ENCODE measurements at places on chromosomes 11 and 22. TPM values are rescaled to one million over a fixed set of nuclear protein-coding genes. Genes with fewer than 3 reads are reported as not detected.

DNA sequence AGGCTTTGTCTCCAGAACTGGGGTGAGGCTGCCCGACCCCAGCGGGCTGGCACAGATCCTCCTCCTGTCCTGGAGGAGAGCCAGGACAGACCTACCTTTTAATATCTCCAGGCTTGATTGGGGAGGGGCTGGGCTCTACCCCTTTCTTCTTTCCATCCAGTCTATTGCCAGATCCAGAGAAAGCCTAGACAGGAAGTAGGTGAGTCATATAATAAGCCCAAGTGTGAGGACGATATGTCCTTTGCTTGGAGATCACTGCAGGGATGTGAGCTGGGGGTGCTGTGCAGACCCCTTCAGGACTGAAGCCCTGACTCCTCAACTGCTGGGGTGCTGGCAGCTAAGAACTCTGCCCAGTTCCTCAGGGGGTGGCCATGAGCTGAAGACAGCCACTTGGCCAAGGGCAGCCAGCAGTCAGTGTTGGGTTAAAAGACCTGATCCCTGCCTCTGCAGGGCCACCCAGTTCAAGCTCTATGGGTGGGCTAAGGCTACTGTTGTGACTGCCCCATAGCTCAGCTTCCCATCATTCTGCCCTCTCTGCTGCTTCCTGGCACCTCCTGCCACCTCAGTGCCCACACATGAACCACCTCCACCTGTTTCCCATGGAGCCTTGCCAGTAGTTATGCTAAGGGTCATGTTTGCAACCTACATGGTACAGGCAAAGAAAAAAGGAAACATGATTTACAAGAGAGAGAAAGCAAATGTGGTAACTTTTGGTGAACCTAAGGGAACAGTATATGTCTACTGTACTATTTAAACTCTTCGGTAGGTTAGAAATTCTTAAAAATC, 8.3 kb upstream of the C22orf39 start:
- H3K4me3 ChIP-seq, result no peak overlapping the region
- H3K36me3 ChIP-seq, result peaks cover 77% of the 10 kb centered on the region
- DNase-seq, result no peak
- no peak overlapping the region for H3K27ac ChIP-seq
- no peaks in the 10 kb centered on the region for H3K27me3 ChIP-seq
- no peaks in the 10 kb centered on the region for H3K4me1 ChIP-seq

DNA sequence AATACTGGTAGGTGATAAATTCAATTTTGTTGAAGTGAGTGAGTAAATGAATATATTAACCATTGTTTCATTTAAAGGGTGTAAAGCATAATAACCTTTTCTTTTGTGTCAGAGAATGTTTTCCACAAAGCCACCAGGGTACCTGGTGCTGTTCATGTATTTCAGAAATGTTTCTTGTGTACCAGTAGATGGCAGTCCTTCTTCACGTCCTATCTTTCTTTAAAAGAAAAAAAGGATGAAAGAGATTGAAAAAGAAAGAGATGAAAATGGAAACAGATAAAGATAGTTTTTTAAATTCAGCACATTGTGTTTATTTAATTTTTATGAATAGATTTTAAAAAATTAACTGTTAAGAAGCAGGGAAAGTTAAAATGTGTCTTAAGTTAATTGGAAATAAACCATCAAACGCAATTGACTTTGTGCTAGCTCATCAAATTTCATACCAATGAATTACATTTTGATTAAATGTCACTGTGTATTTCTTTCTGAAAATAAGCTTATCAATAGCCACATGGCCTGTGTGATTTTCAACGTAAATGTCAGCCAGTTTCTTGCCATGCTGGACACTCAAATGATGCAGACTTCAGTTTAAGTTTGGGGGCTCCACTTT, 65.5 kb upstream of the CHORDC1 start:
- H3K27ac ChIP-seq, result no peak overlapping the region
- no peaks in the 10 kb centered on the region for H3K4me1 ChIP-seq
- H3K4me3 ChIP-seq, result no peak overlapping the region
- H3K27me3 ChIP-seq, result no peaks in the 10 kb centered on the region
- no peaks in the 10 kb centered on the region for H3K36me3 ChIP-seq
- DNase-seq, result no peak

DNA sequence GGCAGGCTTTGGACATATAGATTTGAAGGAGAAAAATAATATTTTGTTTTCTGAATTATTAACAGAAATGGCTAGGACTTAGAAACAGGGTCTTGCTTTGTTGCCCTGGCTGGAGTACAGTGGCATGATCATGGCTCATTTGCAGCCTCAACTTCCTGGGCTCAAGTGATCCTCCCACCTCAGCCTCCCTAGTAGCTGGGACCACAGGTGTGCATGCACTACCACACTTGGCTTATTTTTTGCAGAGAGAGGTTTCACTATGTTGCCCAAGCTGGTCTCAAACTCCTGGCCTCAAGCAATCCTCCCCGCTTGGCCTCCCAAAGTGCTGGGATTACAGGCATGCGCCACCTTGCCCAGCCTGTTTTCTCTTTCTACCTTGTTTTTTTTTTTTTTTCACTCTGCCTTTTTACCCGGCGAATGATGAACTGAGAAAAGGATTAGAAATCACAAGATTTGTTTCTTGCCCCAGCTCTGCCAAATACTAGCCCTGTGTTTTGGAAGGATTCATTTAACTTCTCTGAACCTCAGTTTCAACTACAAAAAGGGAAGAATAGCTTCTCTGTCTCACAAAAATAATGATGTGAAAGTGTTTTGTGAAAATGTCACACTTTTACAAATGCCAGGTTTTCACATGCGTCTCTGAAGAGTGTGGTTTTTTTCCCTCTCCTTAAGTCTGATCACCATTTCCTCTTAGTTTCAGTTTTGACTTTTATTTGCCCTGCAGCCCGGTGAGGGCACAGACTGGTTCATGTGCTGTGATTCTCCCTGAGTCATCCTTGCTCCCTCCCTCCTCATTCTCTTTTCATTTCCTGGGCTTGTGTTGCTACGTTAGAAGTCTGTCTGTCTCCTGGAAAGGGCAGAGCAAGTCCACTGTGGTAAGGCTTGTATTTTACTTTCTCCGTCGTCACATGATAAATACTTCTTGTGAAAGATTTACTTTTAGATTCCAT, 67.7 kb downstream of the BCL2L13 start:
- no peaks in the 10 kb centered on the region for H3K4me1 ChIP-seq
- H3K4me3 ChIP-seq, result peak overlapping the region; percentile 42
- peak overlapping the region; percentile 65 for H3K27ac ChIP-seq

- H3K36me3 ChIP-seq, result no peaks in the 10 kb centered on the region
- no peak for DNase-seq
- H3K4me1 ChIP-seq, result peaks cover 11% of the 10 kb centered on the region
- peak overlapping the region; percentile 20 for H3K27ac ChIP-seq
- H3K27me3 ChIP-seq, result no peaks in the 10 kb centered on the region
These were observed 851 bp upstream of the GRAMD4 start for GRCh38 chr22:46619240-46619829.

- H3K36me3 ChIP-seq, result no peaks in the 10 kb centered on the region
- no peaks in the 10 kb centered on the region for H3K27me3 ChIP-seq
- no peak overlapping the region for H3K4me3 ChIP-seq
- DNase-seq, result no peak
- no peaks in the 10 kb centered on the region for H3K4me1 ChIP-seq
These were observed 80.9 kb upstream of the CD44 start for GRCh38 chr11:35057926-35058668.

- H3K36me3 ChIP-seq, result no peaks in the 10 kb centered on the region
- H3K27ac ChIP-seq, result no peak overlapping the region
- H3K4me1 ChIP-seq, result no peaks in the 10 kb centered on the region
- DNase-seq, result no peak
- H3K27me3 ChIP-seq, result no peaks in the 10 kb centered on the region
- no peak overlapping the region for H3K4me3 ChIP-seq
These were observed 83.7 kb upstream of the SEPTIN5 start for GRCh38 chr22:19630614-19631013.

GRCh38 chr11:47243454-47243853, 5.2 kb downstream of the ACP2 start:
- no peak for DNase-seq
- no peaks in the 10 kb centered on the region for H3K4me1 ChIP-seq
- peaks cover 62% of the 10 kb centered on the region for H3K36me3 ChIP-seq

DNA sequence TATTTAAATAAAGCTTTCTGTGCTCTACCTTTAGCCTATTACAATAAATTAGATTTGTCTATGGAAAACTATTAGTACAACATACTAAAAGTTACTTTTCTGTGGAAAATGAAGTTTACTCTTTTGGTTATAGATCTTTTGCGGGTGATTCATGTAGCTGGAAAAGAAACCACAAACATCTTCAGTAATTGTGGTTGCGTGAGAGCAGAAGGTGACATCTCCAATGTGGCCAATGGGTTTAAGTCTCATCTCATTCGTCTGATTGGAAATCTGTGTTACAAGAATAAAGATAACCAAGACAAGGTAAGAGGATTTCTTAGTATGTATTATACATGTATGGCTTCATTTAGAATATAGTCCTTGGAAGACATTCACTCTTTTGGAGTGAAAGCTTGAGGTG, 68.6 kb downstream of the ATXN10 start:
- H3K36me3 ChIP-seq, result peaks cover 21% of the 10 kb centered on the region
- H3K4me1 ChIP-seq, result peaks cover 3% of the 10 kb centered on the region
- no peak overlapping the region for H3K27ac ChIP-seq
- no peak overlapping the region for H3K4me3 ChIP-seq
- no peak for DNase-seq

GRCh38 chr11:45799562-45799961, 5.4 kb upstream of the SLC35C1 start:
- H3K36me3 ChIP-seq, result no peaks in the 10 kb centered on the region
- peak; percentile 18 for DNase-seq
- no peaks in the 10 kb centered on the region for H3K27me3 ChIP-seq
- H3K27ac ChIP-seq, result no peak overlapping the region
- no peak overlapping the region for H3K4me3 ChIP-seq
- no peaks in the 10 kb centered on the region for H3K4me1 ChIP-seq

DNA sequence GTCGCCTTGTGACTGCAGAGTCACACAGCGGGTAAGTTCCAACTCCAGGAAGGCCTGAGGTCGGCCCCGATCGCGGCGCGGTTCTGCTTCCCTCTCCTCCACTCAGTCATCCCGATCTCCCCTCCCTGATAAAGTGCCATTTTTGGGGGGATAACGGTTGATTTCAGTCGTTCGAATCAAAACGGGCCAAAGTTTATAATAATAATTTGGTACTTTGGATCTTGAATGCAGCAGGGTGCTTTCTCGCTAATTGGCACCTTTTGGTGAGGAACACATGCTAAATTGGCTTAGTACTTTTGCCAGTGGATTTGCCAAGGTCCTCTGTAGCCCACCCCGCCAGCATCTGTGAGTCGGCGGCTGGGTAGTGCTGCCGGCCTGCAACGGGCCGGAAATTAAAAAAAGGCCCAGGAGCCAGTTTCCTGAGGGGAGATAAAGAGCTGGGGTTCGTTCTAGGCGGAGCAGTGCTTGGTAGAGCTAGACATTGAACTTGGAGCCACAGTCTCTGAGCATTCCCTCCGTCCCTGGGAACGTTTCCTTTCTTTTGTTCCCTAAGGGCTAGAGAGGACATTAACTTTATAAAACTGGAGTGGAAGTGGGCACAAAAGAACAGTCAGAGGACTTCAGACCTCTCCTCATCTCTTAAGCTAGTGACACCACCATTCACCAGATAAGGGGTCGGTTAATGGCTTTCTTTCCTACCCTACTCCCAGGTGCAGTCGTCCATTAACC, 997 bp downstream of the UBE2L3 start:
- H3K4me1 ChIP-seq, result peaks cover 4% of the 10 kb centered on the region
- no peak for DNase-seq
- peak overlapping the region; percentile 91 for H3K27ac ChIP-seq
- peak overlapping the region; percentile 79 for H3K4me3 ChIP-seq
- no peaks in the 10 kb centered on the region for H3K36me3 ChIP-seq
- H3K27me3 ChIP-seq, result no peaks in the 10 kb centered on the region

DNA sequence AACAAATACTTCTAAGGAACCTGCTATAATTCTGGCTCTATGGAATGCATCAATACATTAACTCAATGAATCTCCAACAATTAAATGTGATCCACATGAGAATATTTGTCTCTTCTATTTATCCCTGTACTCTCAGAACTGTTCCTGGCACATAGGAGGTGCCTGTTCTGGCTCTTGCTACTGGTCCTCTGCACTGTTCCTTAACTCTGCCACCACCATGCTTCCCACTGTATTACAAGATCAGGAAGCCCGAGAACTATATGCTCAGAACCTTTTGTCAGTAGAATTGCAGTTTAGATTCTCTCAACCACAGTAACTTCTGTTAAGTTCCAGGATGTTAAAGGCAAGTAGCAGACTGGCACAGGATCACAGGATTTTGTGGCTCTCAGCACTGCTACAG, 376.3 kb upstream of the CCDC90B start:
- H3K36me3 ChIP-seq, result no peaks in the 10 kb centered on the region

DNA sequence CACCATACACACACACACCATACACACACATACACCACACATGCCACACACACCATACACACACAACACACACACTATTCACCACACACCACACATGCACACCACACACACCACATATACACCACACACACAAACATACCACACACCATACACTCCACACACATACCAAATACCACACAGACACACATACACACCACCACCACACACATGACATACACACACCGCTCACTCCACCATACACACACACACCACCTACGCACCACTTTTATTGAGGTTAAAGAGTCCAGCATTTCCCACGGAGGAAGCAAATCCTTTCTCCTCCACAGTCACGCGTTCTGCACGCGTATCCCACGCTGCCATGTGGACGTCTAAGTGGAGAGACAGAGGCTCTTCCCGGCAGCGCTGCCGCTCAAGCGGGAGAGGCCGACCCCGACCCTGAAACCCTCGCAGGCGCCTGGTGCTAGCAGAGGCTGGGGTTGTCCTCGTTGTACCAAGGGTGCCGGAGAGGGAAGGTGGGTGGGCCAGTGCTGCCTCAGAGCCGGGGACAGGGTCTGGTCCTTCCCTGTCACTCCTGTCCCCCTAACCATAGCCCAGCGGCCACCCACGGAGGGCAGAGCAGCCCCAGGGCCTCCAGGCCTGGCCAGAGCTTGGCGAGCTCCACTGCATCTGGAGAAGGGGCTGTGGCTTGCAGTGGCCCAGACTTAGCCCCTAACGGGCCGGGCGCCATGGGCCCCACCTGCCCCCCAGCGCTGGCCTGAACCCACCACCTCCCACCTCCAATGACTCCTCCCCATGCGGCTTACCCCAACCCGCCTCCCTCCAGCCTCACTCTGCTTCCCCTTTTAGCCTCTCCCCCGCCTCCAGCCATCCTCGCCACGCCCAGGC, 1495.0 kb downstream of the BRD1 start:
- H3K4me1 ChIP-seq, result no peaks in the 10 kb centered on the region
- H3K27me3 ChIP-seq, result no peaks in the 10 kb centered on the region
- no peaks in the 10 kb centered on the region for H3K36me3 ChIP-seq

The MYO7A gene
- total RNA-seq, result 46.4 TPM

The TENM4 gene
- total RNA-seq, result 11.9 TPM

The CTTN gene
- total RNA-seq, result 166 TPM

The FOLR1 gene
- not detected for total RNA-seq

The LGALS12 gene
- total RNA-seq, result not detected

The MUC6 gene
- not detected for total RNA-seq

The HTR3B gene
- not detected for total RNA-seq

The C11orf97 gene
- total RNA-seq, result not detected

The DNAL4 gene
- total RNA-seq, result 18.0 TPM

The BACE1 gene
- 27.2 TPM for total RNA-seq

Measured in ascending aorta (tissue), 2 donors.